Pancreas (tissue), 10 donors: ENCODE measurements at places on chromosomes 6 and 20. TPM values are rescaled to one million over a fixed set of nuclear protein-coding genes. Genes with fewer than 3 reads are reported as not detected.

- DNase-seq: no peak
These were observed 14.7 kb downstream of the LRRC73 start for GRCh38 chr6:43495409-43495941.

The TREM1 gene
- 0.72 TPM for total RNA-seq

DNA sequence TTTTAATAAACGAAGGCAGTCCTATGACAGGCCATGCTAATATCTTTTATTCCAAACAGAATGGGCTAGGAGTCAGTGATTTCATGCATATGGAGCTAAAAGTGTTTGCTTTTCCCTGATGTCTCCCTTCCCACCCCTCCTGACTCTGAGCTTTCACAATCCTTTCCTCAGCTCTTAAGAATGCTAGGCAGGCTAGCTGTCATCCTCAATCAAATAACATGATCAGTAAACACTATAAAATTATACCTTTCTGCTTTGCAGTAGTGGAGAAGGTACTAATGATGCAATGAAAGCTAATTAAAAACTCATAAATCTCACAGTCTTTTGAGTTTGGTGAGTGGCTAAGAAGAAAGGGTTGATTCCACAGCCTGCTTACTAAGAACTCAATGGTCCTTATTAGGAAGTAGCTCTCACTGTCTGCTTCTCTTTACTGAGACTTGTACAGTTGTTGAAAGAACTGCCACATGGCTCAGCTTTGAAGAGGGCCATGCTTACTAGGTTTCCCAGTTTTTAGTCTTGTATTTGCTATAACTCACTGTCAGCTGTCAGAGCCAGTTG, 250.9 kb upstream of the JAG1 start:
- no peak for DNase-seq

GRCh38 chr6:67608099-67608749, 1026.9 kb upstream of the ADGRB3 start:
- DNase-seq: no peak

The COL12A1 gene
- total RNA-seq: 14.8 TPM

The SEL1L2 gene
- not detected for total RNA-seq

DNA sequence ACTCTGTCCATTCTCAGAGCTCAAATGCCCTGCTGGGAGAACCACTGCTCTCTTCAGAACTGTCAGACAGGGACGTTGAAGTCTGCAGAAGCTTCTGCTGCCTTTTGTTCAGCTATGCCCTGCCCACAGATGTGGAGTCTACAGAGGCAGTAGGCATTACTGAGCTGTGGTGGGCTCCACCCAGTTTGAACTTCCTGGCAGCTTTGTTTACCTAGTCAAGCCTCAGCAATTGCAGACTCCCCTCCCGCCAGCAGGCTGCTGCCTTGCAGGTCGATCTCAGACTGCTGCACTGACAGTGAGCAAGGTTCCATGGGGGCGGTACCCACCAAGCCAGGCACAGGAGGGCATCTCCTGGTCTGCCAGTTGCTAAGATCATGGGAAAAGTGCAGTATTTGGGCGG, 21.8 kb upstream of the UFL1 start:
- no peak for DNase-seq

DNA sequence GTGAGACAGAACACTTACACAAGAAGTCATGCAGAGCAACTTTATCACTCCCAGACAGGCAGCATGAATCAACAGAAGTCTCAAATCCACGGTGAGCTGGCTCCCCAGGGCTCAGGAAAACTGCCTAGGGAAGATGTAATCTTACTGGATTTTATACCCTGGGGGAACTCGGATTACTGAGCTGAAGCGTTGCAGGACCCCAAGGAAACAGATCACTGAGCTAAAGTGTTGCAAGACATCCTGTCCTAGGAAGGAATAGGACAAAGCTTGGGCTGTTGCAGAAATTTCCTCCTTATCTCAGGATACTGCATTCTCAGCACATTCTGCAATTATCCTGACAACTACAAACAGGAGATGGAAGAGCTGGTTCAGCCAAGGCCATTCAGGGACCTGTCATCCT, 224.8 kb downstream of the TFAP2A start:
- DNase-seq: no peak

GRCh38 chr6:14401246-14401645, 283.7 kb downstream of the CD83 start:
- no peak for DNase-seq

DNA sequence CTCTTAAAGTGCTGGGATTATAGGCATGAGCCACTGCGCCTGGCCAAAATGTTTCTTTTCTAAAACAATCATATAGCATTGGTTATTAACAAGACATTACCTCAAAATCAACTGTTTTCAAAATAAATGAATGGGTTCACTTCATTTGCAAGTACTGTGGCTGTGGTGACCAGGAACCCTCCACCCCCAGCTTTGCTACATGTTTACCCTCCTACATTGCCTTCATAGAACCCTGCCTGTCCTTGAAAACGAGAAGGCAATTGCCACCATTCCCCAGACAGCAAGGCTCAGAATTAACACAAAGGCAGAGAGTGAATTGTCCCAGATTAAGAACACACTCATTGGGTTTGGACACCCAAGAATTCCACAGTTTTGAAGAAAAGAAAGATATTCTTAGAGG, 116.6 kb upstream of the LGSN start:
- no peak for DNase-seq

GRCh38 chr6:11434565-11435326, 102.8 kb upstream of the TMEM170B start:
- DNase-seq: peak; percentile 35

DNA sequence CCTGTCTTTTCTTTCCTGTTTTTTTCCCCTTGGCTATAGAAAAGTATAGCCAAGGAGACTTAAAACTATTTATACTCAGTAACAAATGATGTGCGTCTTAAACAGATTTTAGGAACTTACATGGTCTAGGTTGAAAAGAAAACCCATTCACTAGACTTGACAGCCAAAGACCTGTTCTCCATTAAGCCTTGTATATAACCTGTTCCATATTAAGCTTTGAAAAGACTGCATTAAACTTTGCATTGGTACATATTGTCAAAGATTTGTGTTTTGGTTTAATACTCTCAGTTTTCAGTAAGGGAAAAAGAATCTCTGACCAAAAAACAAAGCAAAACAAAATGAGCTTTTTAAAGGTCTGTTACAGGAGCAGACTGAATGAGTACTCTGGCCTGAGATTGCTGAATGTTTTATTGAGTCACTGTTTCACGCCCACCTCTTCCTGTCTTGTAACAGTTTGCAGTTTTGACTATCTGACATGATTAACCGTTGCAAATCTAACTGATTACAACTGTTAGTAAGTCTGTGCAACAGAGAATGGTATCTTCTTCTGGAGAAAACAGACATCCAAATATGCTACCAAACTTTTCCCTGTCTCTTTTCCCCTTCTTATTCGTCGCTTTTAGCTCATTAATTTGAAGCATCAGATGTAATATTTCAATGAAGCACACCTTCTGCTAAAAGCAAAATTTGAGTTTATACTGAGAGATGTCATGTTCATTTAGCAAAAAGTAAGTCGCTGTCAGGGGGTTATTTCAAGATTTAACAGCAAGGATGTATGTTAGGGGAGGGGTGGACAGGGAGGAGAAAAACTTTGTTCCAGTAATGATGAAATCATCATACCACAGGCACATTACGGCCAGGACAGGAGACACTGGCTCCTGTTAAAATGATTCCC, 59.1 kb upstream of the SUPT3H start:
- DNase-seq: no peak

DNA sequence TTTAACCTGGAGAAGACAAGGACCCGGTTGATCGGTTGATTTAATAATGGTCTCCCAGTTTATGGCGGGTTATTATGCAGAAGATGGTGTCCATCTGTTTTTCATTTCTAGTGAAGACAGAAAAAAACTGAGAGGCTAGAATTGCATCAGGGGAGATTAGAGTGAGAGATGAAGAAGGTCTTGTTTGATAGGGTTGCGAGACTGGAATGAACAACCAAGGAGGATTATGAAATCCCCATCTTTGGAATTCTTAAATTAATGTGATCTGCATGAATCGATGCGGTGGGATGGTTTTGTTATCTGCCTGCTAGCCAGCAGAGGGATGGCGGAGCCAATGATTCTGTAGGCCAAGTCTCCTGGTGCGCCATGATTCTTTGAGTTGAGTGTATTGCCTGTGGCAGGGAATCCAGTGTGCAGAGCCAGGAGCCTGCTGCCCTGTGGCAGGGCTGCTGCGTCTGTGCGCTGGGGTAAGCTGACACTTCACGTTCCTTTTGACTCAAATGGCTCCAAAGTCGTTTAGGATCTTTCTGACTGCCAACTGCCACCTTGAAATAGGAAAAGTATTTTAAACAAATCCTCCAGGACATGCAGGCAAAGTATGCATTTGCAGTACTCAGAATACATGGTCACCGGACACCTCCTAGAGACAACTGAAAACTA, 200.1 kb downstream of the CLIC5 start:
- no peak for DNase-seq

The MRPS18B gene
- total RNA-seq: 28.6 TPM

The SLPI gene
- 36.2 TPM for total RNA-seq

The RREB1 gene
- 38.4 TPM for total RNA-seq

GRCh38 chr20:19774135-19774933, 16.3 kb downstream of the RIN2 start:
- no peak for DNase-seq

DNA sequence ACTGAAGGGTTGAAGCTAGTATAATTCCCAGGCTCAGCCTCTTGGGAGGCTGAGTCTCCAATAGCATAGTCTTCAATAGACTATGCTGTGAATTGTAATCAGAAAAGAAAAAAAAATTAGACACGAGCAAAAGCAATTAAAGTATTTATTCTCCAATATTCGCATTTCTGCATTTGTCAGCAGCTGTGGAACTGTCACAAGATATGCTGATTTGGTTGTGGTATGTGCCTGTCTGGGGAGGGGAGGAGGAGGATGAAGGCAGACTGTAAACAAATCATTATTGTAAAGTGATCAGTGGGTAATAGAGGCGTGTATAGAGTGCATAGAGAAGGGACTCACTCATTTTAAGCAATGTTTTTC, 10.1 kb upstream of the BICRAL start:
- DNase-seq: no peak

The TNFRSF21 gene
- total RNA-seq: 50.1 TPM

GRCh38 chr6:3929281-3929798, 80.2 kb downstream of the FAM50B start:
- no peak for DNase-seq

The COL19A1 gene
- total RNA-seq: 0.47 TPM

- no peak for DNase-seq
These were observed 40.8 kb downstream of the CHD6 start for GRCh38 chr20:41577129-41578009.

- DNase-seq: no peak
These were observed 10.4 kb upstream of the TRAF3IP2 start for GRCh38 chr6:111615916-111616612.

DNA sequence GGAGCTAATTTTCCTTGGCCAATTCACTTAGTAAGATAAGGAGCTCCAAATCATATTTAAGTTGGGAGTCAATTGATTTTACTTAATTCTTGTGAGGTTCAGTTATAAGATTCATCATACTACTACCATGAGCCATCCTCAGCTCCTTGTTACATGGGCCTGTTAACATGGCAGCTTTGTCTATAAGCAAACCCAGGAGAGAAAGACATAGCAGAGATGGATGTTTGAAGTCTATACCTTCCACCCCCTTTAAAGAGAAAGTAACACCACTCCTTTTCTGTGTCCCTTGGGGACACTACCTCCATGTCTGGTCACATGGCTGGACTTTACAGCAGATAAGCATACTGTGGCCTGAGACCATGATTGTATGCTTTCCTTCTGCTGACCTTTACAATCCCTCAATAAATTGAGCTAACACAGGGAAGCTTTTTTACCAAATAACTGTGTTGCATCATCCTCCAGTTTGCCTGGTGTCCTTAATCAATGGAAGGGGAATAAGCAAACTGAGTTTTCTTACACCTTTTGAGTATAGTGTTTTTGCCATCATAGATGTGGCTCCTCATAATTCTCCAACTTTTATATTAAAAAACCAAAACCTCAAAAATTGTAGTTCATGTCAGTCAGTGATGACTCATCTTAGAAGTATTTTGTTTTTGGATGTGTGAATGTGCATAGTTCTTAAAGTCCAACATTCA, 9.8 kb upstream of the ZNFX1 start:
- no peak for DNase-seq

- no peak for DNase-seq
These were observed 116.1 kb upstream of the CCN2 start for GRCh38 chr6:132067286-132067685.

GRCh38 chr20:31861385-31862156, 8.8 kb downstream of the DUSP15 start:
- DNase-seq: peak; percentile 80

The C6orf58 gene
- not detected for total RNA-seq

The EEF1A2 gene
- total RNA-seq: 5.0 TPM

- no peak for DNase-seq
These were observed 333.6 kb downstream of the BTBD9 start for GRCh38 chr6:38305995-38306681.

- no peak for DNase-seq
These were observed 322.2 kb downstream of the NRN1 start for GRCh38 chr6:5684320-5685053.

DNA sequence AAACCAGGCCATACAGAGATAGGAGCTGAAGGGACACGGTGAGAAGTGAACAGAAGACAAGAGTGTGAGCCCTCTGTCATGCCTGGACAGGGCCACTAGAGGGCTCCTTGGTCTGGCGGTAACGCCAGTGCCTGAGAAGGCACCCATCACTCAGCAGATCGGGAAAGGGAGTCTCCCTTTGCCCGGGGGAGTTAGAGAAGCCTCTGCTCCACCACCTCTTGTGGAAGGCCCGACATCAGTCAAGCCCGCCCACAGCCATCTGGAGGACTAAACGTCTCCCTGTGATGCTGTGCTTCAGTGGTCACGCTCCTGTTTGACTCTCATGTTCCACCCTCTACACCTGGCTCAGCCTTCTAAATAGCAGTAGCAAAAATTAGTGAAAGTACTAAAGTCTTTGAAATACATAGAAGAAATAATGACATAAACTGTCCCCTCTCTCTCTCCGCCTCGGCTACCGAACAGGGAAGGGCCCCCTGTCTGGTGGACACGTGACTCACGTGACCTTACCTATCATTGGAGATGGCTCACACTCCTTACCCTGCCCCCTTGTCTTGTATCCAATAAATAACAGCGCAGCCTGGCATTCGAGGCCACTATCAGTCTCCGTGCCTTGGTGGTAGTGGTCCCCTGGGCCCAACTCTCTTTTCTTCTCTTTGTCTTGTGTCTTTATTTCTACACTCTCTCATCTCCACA, 66.7 kb downstream of the RPP21 start:
- peak; percentile 75 for DNase-seq

- no peak for DNase-seq
These were observed 68.3 kb downstream of the IMPG1 start for GRCh38 chr6:76004202-76004601.

GRCh38 chr6:127146932-127147331, 28.5 kb downstream of the RSPO3 start:
- DNase-seq: no peak

- DNase-seq: no peak
These were observed 884.4 kb downstream of the PHF3 start for GRCh38 chr6:64520050-64520449.

DNA sequence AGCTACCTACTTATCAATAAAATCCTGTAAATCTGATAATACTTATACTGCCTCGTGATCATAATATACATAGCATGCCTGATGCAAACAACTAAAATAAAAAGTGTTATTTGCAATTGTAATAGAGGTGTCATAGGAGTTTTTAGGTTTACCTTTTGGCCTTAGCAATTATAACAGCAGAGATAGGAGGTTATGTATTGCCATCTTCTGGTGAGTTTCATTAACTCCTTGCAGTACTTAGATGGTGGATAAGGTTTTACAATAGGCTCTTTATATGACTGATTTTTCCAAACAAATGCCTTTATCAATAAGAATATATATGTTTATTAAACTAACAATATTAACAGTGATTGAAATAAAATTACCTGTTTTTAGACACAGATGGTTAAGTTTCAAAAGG, 27.8 kb upstream of the MYCT1 start:
- no peak for DNase-seq

The SYNJ2 gene
- 9.9 TPM for total RNA-seq

The POU3F2 gene
- total RNA-seq: not detected
